Left lung (tissue), 14 donors: ENCODE measurements at places on chromosomes 4 and X.

GRCh38 chr4:156476359-156476758 is 495.2 kb downstream of the PDGFC start:
- no peak for DNase-seq

GRCh38 chr4:185358959-185359358 is 36.8 kb downstream of the LRP2BP start:
- no peak for DNase-seq

- no peak for DNase-seq
These were observed 139.8 kb downstream of the PALLD start for GRCh38 chr4:168636506-168637196.

DNA sequence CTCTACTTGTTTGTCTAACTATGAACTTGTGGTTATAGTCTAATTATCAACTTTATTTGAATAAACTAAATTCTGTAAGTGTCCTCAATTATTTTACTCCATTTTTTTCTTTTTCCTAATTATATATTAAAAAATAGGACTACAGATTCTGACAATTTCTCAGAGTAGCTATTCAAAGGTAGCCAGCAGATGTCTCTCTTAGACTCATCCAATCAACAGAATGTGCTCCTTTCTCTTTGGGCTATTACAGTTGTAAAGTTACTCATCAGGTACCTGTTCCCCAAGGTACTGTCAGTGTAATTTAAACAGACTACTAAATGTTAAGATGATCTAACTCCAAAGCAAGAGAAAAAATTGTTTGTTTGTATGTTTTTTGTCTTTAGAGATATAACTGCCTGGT is 248.6 kb downstream of the PCDH18 start:
- DNase-seq = no peak

DNA sequence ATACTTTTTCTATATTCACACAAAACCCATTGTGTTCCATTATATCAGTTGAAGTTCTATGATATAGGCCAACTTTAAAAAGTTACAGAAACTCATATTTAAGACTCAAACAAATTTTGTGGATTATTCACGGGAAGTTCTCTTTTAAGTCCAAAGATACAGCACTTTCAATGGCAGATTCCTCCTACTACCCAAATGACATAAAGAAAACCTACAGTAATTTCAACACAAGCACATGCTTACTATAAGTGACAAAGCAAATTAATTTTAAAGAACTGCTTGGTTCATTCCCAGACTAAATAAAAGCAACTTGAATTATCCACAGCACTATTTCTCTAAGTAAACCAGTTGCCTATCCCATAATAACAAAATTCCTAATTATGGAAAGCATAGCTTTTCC is 4.1 kb downstream of the PPA2 start:
- DNase-seq = no peak

- DNase-seq = no peak
These were observed 77.3 kb upstream of the CLNK start for GRCh38 chr4:10761903-10762302.
